Stimulated activated CD8-positive, alpha-beta memory T cell treated with anti-CD3 and anti-CD28 coated beads, Interleukin-7, amount 100 ng/mL, for 4 hours (primary cell): ENCODE measurements at places on chromosomes 2 and 18.

GRCh38 chr18:15165048-15165447, 417.1 kb downstream of the ANKRD30B start:
- no peak for DNase-seq

DNA sequence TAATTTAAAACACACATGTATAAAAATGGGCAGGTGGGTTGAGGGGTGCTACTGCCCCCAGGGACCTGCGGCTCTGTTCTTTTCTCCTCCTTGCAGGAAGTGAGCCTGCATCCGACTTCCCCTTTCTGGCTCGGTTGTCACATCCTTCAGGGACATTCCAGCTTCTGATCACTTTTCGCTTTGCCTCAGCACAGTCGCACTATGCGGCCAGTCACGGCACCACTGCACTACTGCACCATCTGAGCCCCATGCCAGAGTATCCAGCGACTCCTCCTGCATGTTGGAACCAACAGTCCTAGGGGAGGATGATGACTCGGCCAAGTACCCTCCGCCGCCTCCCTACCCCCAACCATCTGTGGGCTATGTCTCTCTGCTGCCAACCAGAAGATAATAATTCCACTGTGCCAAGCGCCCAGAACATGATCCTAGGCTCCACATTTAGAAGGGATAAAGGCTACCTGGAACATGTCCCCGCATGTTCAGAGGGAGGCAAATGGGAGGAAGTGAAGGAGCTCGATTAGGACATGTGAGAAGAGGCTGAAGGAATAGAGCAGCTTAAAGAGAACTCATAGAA, 17.6 kb downstream of the CDC42EP3 start:
- DNase-seq, result no peak

DNA sequence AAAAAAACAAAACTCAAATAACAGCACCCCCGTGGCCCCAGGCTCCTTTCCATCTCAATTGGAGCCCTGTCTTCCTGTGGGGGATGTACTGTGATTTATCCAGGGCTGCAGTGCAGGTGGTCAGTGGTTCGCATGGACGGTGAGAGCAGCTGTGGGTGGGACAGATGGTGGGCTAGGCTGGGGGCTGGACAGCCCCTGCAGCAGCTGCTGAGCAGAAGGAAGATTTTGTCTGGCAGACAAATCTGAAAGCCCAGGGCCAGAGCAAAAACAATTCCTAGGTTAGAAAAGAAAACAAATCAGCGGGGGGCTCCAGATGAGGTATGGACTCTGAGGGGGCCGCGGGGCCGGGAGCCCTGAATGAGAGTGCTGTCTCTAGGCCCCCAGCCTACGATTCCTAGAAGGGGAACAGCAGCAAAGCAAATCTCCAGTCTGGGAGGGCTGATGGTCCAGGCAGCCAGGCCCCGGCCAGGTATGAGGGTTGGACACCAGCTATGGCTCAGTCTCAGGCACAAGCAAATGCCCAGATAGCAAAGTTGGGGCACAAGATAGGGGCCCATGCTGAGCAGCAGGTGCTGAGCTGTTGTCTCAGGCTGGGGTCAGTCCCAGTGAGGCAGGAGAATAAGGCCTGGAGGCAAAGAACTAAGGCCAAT, 45.4 kb downstream of the SOWAHC start:
- no peak for DNase-seq

DNA sequence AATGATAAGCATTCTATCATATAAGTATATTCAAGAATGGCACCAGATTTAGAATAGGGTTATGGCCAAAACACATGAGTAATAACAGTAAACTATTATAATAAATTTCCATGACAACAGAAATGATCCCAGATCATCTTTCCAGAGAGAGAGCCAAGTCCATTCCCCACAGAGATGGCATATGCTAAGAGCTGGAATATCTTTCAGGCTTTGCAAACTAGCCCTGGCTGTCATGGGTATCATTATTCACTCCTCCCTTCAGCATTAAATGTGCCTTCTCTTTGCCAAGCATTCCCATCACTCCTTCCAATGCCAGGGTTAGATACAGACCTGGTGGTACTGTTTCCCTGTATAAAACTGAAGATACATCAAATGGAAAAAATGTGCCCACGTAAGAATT, 10.9 kb downstream of the FEZ2 start:
- no peak for DNase-seq

DNA sequence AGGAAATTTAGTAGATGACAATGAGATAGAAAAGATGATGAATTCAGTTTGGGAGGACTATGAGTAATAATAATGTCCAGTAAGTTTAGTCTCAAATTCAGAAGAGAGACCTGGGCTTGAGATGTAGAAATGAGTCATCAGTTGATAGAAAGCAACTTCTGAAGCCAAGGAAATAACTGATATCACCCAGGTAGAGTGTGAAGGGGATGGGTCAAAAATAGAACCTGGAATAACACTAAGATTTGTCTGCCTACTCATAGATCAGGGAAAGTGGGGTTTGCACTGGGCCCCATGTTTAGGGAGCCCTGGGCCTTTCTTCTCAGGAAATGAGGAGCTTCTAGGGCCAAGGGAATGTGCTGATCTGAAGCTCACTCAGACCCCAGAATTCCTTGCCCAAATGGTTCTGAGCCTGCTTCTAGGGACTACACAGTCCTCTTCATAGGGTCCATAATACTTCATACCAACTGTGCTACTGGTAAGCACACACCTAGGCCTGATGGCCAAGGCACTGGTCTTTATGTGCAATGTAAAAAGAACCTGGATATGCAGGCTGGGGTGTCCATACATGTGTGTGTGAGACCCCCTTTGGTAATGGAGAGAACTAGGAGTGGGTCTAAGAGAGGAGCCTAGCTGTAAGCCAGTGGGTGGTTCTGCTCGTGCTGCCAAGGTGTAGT, 141.2 kb downstream of the IKZF2 start:
- no peak for DNase-seq

DNA sequence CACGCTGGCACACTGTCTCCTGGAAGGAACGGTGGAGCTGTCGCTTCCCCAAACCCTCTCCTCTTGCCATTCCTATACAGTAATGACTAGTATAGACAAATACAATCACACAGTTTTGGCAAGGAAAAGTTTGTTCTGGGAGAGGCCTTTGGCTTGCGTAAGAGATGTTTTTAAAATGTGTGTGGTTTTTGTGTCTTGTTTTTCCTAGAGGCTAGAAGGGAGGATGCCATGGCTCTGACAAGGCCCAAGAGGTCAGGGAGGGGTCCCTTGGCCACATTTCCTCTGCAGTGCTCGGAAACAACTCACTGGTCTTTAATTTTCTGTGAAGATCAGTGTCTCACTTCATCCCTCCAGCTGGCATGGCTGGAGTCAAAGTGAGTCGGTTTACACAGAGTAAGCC, 195.9 kb downstream of the SH3RF3 start:
- DNase-seq, result no peak

- peak; percentile 16 for DNase-seq
These were observed 3.1 kb upstream of the GMPPA start for GRCh38 chr2:219495531-219496122.

- DNase-seq, result no peak
These were observed 81.8 kb downstream of the RAPGEF4 start for GRCh38 chr2:172817411-172817810.
